ENCODE measurements at places on chromosomes 16 and 17.

DNA sequence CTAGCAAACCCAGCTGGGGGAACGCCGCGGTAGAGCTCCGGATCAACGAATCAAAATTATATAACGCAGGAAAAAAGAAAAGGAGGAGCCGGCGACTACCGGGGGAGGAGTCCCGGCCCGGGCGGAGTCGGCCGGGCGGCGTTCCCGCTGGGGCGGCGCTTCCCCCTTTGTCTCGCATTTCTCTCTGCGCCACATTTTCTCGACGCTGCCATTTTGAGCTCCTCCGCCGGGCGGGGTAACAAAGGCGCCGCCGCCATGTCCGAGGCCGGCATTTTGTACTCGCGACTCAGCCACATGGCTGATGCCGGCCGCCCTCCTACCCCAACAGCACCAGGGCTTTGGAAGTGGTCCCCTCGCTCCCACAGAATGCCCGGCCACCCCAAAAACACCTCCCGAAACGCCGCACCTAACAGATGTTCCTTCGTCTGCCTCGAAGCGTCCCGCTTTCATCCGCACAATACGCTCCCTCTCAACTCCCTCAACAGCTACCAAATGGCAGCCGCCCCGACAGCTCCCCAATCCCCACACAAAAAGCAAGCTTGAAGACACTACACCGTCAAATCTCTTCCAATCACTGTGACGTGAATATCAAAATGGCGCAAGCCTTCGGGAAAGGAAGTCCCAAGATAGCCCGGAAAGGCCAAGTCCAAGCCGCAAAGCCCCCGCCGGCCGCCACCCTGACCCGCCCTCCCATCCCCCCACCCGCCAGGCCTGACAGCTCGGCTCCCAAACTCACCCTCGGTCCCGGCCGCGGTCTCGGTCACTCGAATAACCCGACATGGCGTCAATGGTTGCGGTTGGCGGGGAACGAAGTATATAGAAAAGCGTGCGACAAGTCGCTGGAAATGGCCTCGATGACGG lies 519 bp downstream of the DDX5 start:
- DNase-seq, result peak; percentile 86

DNA sequence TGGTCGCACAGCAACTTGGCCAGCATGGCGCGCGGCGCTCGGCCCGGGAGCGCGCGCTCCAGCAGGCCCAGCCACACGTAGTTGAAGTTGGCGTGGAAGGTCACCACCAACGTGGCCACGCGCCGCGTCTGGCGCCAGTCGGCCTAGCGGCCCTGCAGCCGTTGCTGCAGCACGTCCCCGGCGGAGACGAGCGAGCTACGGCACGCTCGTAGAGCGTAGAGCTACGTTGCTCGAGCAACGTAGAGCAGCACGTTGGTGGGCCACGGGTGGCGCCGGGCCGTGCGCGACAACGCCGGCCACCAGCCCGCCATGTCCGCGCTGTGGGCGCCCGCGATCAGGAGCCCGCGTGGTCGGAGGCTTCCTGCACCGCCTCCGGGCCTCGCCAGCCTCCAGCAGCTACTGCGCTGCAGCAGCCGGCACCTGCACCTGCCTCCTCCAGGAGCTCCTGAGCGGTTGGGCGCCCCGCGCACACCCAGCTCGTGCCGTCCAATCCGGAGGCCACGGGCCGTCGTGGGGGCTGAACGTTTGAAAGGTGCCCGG lies 13.4 kb upstream of the SULT1A1 start:
- DNase-seq, result peak; percentile 83

DNA sequence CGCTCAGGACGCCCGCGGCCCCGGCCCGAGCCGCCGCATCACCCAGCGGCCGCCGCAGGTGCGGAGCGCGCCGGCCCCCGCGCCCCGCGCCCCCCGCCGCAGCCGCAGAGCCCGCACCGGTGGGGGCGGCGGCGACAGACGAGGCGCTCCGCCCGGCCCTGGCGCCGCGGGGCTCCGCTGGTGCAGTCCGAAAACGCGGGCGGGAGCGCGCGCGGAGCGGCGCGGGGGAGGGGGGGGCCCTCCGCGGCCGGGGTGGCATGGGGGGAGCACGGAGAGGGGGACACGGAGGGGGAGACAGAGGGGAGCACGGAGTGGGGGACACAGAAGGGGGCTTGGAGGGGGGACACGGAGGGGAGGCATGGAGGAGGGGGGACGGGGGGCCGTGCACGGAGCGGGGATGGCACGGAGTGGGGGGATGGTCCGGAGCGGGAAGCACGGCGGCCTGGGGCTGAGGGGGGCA lies at the start of gene AATK:
TSS of gene AATK (minus strand) at position 189 of the 460 bp plus-strand sequence. CDS start 229 bp downstream, outside the sequence.
- no peak for DNase-seq

DNA sequence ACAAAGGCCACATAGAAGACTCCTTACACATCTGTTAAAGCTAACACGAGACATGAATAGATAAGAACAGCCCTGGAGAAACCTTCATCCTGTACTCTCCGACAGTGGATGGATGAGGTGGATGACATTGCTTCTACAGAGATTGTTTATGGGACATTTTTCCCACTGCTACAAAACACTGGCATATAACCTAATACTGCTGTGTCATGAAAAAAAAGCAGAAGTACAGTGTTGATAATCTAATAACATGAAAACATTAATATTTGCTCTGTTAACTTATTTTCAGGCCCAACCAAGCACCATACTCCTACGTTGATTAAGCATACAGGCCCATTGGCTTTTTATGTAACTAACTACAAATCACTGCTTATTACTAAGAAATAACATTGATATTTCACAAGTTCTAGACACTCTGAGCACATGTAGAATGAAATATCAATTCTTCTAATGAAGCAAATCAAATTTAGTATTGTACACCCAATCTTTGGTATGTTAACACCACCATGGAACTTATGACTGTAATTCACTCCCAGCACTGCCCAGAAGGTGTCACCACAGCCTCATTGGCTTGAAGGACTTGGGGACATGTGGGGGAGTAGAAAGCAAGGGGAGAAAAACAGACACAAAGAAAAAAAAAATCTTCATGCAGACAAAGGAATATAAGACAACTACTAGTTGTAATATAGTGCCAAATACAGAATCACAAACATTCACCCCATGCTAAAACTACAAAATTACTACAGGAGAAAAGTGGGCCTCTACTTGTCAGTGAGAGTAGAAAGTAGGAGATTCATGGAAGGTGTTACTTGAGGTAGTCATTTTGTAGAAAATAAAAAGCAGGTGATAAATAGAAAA lies 330.0 kb upstream of the PMFBP1 start:
- DNase-seq, result peak; percentile 66
